ENCODE measurements at places on chromosomes 13 and 19. TPM values are rescaled to one million over a fixed set of nuclear protein-coding genes. Genes with fewer than 3 reads are reported as not detected.

GRCh38 chr13:103640606-103641005, 574.4 kb upstream of the SLC10A2 start:
- H3K4me3 ChIP-seq = no peak overlapping the region
- H3K36me3 ChIP-seq = no peaks in the 10 kb centered on the region
- no peak for DNase-seq
- no peak overlapping the region for H3K27ac ChIP-seq

GRCh38 chr13:49302817-49303216, 55.1 kb downstream of the CDADC1 start:
- H3K27me3 ChIP-seq = no peaks in the 10 kb centered on the region
- no peak overlapping the region for H3K27ac ChIP-seq
- no peaks in the 10 kb centered on the region for H3K36me3 ChIP-seq
- peaks cover 9% of the 10 kb centered on the region for H3K4me1 ChIP-seq
- DNase-seq = no peak
- H3K4me3 ChIP-seq = no peak overlapping the region

DNA sequence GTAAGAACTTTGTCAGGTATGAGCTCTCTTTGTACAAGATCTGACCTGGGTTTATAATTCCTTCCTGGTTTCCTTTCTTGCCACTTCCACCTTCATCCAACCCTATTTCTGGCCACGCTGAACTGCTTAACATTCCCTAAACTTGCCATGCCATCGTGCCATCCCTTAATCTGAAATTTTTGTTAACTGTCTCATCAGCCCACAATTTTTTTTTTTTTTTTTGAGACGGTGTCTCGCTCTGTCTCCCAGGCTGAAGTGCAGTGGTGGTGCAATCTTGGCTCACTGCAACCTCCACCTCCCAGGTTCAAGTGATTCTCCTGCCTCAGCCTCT, 144.6 kb downstream of the GGACT start:
- no peaks in the 10 kb centered on the region for H3K27me3 ChIP-seq
- H3K36me3 ChIP-seq = peaks cover 3% of the 10 kb centered on the region
- H3K4me3 ChIP-seq = no peak overlapping the region
- no peak overlapping the region for H3K27ac ChIP-seq
- no peaks in the 10 kb centered on the region for H3K4me1 ChIP-seq

GRCh38 chr19:14428882-14429416, 4.2 kb upstream of the PKN1 start:
- H3K4me1 ChIP-seq = peaks cover 14% of the 10 kb centered on the region
- H3K27ac ChIP-seq = no peak overlapping the region
- no peaks in the 10 kb centered on the region for H3K36me3 ChIP-seq
- H3K27me3 ChIP-seq = no peaks in the 10 kb centered on the region
- no peak overlapping the region for H3K4me3 ChIP-seq
- DNase-seq = no peak

GRCh38 chr19:2132191-2132590, 19.2 kb downstream of the AP3D1 start:
- H3K4me1 ChIP-seq = no peaks in the 10 kb centered on the region
- no peak for DNase-seq
- H3K36me3 ChIP-seq = peaks cover 7% of the 10 kb centered on the region
- no peaks in the 10 kb centered on the region for H3K27me3 ChIP-seq
- no peak overlapping the region for H3K4me3 ChIP-seq

DNA sequence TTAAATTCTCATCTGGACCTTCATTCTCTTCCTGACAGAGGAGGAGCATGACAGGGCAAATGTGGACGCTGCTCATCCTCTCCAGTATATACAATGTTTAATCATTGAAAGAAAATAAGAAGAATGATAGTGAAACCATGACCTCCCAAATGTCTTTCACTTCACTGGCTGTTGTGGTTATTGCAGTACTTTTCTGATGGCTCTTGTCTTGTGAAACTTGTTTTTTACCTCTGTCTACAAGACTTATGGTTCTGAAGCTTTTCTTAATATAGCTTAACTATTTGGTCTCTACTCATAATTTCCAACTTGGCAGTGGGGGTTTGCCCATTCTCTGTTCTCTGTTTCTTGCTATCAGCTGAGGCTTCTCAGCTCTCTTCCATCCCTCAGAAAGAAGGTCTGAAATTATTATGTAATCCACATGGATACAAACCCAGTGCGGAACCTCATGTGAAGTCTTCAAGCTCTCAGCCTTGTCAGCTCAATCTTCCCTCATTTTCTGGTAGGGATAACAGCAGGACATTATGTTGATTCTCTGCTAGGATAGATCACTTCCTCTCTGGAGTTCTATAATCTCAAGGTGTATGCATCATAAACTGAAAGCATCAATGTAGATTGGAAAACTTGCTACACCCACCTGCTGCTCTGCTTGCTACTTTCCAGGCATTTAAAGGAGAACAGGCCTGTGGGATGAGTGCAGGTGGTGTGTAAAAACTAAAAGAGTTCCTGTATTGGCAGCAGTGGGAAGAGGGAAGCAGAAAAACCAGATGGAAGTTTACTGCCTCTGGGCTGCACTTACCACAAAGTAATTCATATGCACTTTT, 250.3 kb upstream of the HTR2A start:
- no peaks in the 10 kb centered on the region for H3K27me3 ChIP-seq
- no peak overlapping the region for H3K4me3 ChIP-seq
- no peaks in the 10 kb centered on the region for H3K4me1 ChIP-seq

- H3K4me3 ChIP-seq = no peak overlapping the region
- H3K36me3 ChIP-seq = no peaks in the 10 kb centered on the region
- no peak for DNase-seq
- no peak overlapping the region for H3K27ac ChIP-seq
- peaks cover 3% of the 10 kb centered on the region for H3K27me3 ChIP-seq
Observed at GRCh38 chr13:110269509-110270185, 37.3 kb downstream of the COL4A1 start.

- no peak overlapping the region for H3K4me3 ChIP-seq
- no peak overlapping the region for H3K27ac ChIP-seq
- peaks cover 11% of the 10 kb centered on the region for H3K4me1 ChIP-seq
- peaks cover 4% of the 10 kb centered on the region for H3K27me3 ChIP-seq
Observed at GRCh38 chr19:12199757-12200419, 37.0 kb downstream of the ZNF136 start.

DNA sequence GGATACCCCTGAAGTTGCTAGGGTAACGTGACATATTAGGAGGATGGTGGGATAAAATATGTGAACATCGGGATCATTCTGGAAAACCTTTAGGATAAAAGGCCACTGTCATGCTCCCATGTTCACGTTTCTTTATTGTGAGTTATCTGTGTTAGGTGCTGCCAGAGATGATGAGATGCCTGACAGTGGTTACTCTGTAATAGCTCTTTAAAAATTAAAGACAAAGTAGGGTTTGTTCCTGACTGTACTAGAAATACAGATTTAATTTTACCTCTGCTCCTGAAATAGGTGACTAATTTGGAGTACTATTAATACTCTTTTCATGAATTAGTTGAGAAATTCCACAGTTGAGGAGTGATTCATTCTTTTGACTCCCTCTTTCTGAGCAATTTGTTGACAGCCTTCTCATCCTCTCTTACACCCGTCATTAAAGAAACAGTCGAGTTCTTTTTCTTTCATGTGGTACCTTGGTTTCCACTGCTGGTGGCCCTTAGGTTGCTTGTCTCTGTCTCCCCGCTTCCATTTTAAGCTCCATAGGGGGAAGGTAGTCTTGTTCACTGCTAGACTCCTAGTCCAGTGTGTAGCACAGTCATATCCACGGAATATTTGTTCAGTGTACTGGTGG, 28.4 kb downstream of the SAE1 start:
- peak overlapping the region; percentile 84 for H3K27ac ChIP-seq
- no peaks in the 10 kb centered on the region for H3K27me3 ChIP-seq
- peak overlapping the region; percentile 43 for H3K4me3 ChIP-seq
- H3K4me1 ChIP-seq = peaks cover 57% of the 10 kb centered on the region

- no peaks in the 10 kb centered on the region for H3K27me3 ChIP-seq
- no peak overlapping the region for H3K4me3 ChIP-seq
- no peak overlapping the region for H3K27ac ChIP-seq
- DNase-seq = no peak
- H3K36me3 ChIP-seq = peaks cover 41% of the 10 kb centered on the region
- H3K4me1 ChIP-seq = peaks cover 18% of the 10 kb centered on the region
Observed at GRCh38 chr19:40582467-40582866, 5.8 kb downstream of the SHKBP1 start.

- no peak for DNase-seq
- no peak overlapping the region for H3K27ac ChIP-seq
- no peaks in the 10 kb centered on the region for H3K4me1 ChIP-seq
- H3K4me3 ChIP-seq = no peak overlapping the region
Observed at GRCh38 chr19:50280983-50281382, 48.2 kb downstream of the KCNC3 start.

DNA sequence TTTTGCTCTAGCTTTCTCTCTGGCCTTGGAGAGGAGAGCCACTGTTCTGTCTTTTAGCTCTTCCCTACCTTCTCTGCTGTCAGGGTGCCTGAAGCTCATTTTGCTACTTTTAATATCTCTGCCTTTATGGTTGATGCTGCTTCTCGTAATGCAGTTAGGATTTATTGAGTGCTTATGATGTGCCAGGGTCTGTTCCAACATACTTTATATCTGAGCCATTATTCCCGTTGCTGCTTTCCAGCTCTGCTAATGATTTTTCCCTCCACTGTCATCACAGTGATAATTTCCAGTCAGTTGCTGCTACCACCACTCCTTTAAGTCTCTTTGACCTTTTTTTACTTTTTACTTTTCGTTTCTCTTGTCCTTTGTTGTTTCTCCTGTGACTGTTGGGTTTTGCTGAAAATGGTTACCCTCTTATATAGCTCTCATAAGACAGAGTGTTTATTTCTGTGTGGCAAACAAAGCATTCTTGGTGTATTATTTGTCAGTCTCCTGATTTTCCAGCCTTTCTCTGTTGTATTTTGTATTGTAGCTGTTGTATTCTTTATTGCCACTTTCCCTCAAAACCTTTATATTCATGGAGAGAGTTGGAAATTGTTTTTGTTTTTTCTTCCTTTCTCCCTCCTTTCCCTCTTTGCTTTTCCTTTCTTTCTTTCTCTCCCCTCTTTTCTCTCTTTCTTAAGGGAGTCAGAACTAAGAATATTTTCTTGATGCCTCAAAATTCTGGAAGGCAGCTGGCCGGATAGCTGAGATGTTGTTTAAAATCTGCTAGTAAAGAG, 37.4 kb downstream of the COG6 start:
- DNase-seq = no peak
- no peak overlapping the region for H3K4me3 ChIP-seq
- H3K27me3 ChIP-seq = no peaks in the 10 kb centered on the region
- peaks cover 12% of the 10 kb centered on the region for H3K4me1 ChIP-seq
- peaks cover 10% of the 10 kb centered on the region for H3K36me3 ChIP-seq
- H3K27ac ChIP-seq = no peak overlapping the region

GRCh38 chr19:41425174-41426115, 1.7 kb downstream of the B3GNT8 start:
- peaks cover 9% of the 10 kb centered on the region for H3K36me3 ChIP-seq
- H3K27ac ChIP-seq = no peak overlapping the region
- H3K27me3 ChIP-seq = no peaks in the 10 kb centered on the region
- no peak for DNase-seq
- H3K4me1 ChIP-seq = peaks cover 21% of the 10 kb centered on the region

GRCh38 chr13:105471673-105472072, 1063.8 kb downstream of the EFNB2 start:
- H3K36me3 ChIP-seq = no peaks in the 10 kb centered on the region
- H3K4me3 ChIP-seq = no peak overlapping the region
- no peaks in the 10 kb centered on the region for H3K27me3 ChIP-seq
- DNase-seq = no peak

DNA sequence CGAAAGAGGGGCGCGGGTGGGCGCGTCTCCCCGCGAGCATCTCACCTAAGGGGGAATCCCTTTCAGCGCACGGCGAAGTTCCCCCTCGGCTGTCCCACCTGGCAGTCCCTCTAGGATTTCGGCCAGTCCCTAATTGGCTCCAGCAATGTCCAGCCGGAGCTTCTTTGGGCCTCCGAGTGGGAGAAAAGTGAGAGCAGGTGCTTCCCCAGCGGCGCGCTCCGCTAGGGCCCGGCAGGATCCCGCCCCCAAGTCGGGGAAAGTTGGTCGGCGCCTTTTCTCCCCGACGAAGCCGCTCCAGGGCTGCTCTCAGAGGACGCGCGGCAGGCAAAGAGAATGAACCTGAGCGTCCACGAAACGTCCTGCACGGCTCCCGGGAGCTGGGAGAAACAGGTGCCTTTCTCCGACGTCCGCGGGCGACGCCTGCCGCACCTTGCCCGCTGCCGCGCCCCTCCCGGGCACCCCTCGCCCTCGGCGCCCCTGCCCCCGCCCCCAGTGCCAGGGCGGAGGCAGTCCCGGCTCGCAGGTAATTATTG, 366 bp upstream of the KL start:
- H3K27ac ChIP-seq = no peak overlapping the region
- peaks cover 61% of the 10 kb centered on the region for H3K27me3 ChIP-seq
- H3K36me3 ChIP-seq = no peaks in the 10 kb centered on the region
- peaks cover 11% of the 10 kb centered on the region for H3K4me1 ChIP-seq

DNA sequence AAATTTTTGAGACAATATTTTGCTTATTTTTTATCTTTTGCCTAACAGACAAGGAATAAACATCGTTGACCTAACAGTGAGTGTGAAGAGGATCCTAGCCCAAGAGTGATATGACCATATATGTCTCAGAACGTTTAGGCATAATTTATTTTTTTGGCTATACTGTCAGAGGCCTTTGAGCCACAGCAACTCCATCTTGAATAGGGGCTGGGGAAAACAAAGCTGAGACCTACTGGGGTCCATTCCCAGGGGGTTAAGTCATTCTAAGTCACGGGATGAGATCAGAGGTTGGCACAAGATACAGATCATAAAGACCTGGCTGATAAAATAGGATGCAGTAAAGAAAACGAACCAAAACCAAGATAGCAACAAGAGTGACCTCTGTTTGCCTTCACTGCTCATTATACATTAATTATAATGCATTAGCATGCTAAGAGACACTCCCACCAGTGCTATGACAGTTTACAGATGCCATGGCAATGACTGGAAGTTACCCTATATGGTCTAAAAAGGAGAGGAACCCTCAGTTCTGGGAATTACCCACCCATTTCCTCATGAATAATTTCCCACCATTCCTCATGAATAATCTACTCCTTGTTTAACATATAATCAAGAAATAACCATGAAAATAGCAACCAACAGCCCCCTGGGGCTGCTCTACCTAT, 510.9 kb upstream of the PCDH9 start:
- DNase-seq = no peak
- no peak overlapping the region for H3K27ac ChIP-seq
- no peaks in the 10 kb centered on the region for H3K36me3 ChIP-seq
- H3K4me3 ChIP-seq = no peak overlapping the region
- H3K27me3 ChIP-seq = no peaks in the 10 kb centered on the region

The RTBDN gene
- not detected for total RNA-seq

The TMEM255B gene
- 0.61 TPM for total RNA-seq

The TMEM145 gene
- total RNA-seq = not detected

The ZNF468 gene
- 10.3 TPM for total RNA-seq

The C19orf67 gene
- not detected for total RNA-seq

The AMER2 gene
- not detected for total RNA-seq

The OR7C1 gene
- total RNA-seq = not detected

The LENG9 gene
- total RNA-seq = 5.6 TPM

The SOX1 gene
- not detected for total RNA-seq

The KLK13 gene
- not detected for total RNA-seq

The GPC5 gene
- 0.17 TPM for total RNA-seq

The TNFSF13B gene
- 3.1 TPM for total RNA-seq

All from activated CD4-positive, alpha-beta memory T cell treated with anti-CD3 and anti-CD28 coated beads for 36 hours (primary cell).